ENCODE measurements at places on chromosomes 1 and 21. TPM values are rescaled to one million over a fixed set of nuclear protein-coding genes. Genes with fewer than 3 reads are reported as not detected.
A peak's percentile ranks its signal among the peaks of the same experiment; 100 is the strongest.

- DNase-seq: no peak
- H3K27me3 ChIP-seq: no peaks in the 10 kb centered on the region
- H3K4me3 ChIP-seq: no peak overlapping the region
- no peaks in the 10 kb centered on the region for H3K36me3 ChIP-seq
- H3K27ac ChIP-seq: no peak overlapping the region
Measured at GRCh38 chr1:61501971-61502916, 222.7 kb downstream of the TM2D1 start.

DNA sequence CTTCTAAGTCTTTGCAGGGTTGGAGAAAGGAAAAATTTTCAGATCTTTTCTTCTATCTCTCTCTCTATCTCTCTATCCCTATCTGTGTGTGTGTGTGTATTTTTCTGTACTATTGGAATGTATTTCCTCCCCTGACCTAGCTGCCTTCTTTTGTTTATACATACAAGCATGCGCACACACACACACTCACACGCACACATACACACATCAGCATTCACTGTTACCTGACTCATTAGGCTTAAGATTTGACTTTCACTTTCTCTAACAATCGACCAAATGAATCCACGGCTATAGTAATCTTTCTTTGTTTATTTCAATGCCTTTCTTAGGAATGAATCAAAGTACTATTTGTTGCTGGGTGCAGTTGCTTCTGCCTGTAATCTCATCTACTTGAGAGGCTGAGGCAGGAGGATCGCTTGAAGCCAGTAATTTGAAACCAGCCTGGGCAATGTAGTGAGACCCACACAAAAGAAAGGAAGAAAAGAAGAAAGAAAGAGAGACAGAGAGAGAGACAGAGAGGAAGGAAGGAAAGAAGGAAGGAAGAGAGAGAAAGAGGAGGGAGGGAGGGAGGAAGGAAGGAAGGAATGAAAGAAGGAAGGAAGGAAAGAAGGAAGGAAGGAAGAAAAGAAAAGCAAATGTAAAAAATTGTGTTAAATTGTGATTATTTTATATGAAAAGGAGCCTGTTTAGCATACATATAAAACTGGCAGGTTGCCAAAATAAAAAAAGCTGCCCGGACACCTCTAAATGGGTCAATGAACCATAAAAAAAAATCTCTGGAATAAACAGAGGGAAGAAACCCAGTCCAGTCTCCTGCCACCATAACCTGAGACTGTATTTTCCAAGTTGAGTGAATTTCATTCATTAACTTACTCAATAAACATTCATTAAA, 206.8 kb downstream of the ZNF326 start:
- no peaks in the 10 kb centered on the region for H3K27me3 ChIP-seq
- no peaks in the 10 kb centered on the region for H3K36me3 ChIP-seq
- no peak overlapping the region for H3K4me3 ChIP-seq
- H3K27ac ChIP-seq: peak overlapping the region; percentile 47
- DNase-seq: no peak

GRCh38 chr21:28773036-28773435, 219.6 kb downstream of the LTN1 start:
- no peak for DNase-seq
- H3K27me3 ChIP-seq: no peaks in the 10 kb centered on the region

- no peak overlapping the region for H3K27ac ChIP-seq
- DNase-seq: no peak
- H3K27me3 ChIP-seq: no peaks in the 10 kb centered on the region
- H3K4me1 ChIP-seq: no peaks in the 10 kb centered on the region
Measured at GRCh38 chr1:169785267-169785666, 9.4 kb downstream of the METTL18 start.

DNA sequence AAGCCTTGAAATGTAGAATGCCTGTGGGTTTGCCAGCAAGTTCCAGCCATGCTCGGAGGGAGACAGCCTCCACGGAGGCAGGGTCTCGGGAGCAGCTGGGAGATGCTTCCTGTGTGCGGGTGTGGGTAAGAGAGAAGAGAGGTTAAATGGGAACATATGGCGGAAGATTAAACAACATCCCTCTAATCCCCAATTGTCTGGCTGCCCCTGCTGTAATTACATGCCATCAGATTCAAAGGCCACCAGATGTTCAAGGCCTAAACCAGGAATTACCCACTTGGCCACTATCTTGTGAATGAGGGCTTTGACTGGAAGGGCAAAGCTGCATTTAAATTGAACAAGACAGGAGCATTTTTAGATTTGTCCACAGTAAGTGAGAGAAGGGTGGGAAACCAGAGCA, 81.4 kb upstream of the BACE2 start:
- no peaks in the 10 kb centered on the region for H3K36me3 ChIP-seq
- H3K4me1 ChIP-seq: no peaks in the 10 kb centered on the region
- H3K4me3 ChIP-seq: no peak overlapping the region
- DNase-seq: no peak
- no peaks in the 10 kb centered on the region for H3K27me3 ChIP-seq
- H3K27ac ChIP-seq: no peak overlapping the region

CACYBP gene
- total RNA-seq: 66.9 TPM

DNA sequence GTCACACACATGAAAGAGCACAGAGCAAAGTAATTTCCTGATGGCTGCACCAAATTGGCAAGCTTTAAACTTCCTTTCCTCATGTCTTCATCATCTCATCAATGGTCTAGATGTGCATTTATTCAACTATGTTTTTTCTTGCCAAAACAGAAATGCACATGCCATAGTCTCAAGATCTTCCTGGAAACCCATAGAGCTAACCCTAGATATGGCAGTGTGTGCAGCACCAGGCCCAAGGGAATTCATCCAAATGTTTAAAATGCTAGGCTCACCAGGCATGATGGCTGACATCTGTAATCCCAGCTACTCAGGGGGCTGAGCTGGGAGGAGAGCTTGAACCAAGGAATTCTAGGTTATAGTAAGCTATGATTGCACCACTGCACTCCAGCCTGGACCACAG, 31.2 kb upstream of the PALMD start:
- no peak for DNase-seq
- H3K27ac ChIP-seq: no peak overlapping the region
- no peak overlapping the region for H3K4me3 ChIP-seq

DNA sequence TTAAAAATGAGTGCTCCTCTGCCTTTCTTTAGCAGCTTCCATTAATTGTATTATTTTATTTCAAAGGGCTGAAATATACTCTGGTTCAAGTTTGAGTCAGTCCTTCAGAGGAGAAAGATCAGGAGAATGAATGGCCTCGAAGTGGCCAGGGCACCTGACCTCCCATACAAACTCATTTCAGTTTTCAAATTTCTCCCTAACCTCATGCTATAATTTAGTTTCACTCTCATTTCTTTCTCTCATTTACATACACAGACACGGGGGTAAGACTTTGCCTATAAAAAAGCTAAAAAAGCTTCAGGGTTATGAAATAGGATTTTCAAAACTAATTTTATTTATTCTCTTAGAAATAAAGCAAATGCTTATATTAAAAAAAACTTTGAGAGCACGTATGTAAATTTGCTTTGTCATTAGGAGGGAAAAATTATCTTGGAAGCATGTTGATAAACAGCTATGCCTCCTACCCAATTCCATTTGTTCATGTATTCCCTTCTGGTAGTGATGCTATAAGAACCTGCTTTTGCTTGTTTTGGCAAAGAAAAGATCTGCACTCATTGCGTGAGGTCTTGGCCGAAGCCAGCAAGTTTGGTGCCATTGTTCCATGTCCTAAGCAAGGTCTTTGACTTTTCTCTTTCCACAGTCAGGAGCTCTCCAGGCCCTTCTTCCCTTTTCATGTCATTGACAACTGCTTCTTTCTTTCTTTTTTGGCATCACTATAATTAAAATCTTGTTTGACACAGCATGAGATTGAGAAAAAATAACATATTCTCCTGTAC, 80.4 kb upstream of the LRRC53 start:
- no peaks in the 10 kb centered on the region for H3K4me1 ChIP-seq
- DNase-seq: no peak
- H3K4me3 ChIP-seq: no peak overlapping the region
- no peak overlapping the region for H3K27ac ChIP-seq
- no peaks in the 10 kb centered on the region for H3K36me3 ChIP-seq

- H3K27me3 ChIP-seq: no peaks in the 10 kb centered on the region
- no peak for DNase-seq
- no peaks in the 10 kb centered on the region for H3K4me1 ChIP-seq
- no peaks in the 10 kb centered on the region for H3K36me3 ChIP-seq
- no peak overlapping the region for H3K4me3 ChIP-seq
- H3K27ac ChIP-seq: no peak overlapping the region
Measured at GRCh38 chr1:232593717-232594502, 36.0 kb downstream of the SIPA1L2 start.

GRCh38 chr1:117660271-117660965, 54.6 kb downstream of the TENT5C start:
- H3K4me3 ChIP-seq: no peak overlapping the region
- H3K4me1 ChIP-seq: peaks cover 5% of the 10 kb centered on the region
- H3K27me3 ChIP-seq: no peaks in the 10 kb centered on the region
- DNase-seq: no peak

DNA sequence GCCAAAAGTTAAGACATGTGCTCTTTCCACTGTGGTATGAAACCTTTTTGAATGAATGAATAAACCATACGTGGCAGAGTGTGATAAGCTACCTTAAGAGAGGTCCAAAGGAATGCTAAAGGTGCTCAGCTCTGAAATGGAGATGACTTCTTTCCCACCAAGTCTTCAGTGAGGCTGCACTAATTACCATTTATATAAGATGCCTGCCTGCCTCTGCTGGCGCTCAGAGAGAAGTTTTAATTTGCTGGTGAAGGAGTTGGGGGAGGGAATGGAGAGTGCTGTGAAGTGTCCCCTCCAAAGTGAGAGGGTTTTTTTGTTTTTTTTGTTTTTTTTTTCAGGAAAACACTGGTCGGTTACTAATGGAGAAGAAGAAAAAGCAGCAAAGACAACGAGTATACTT, 559.0 kb downstream of the OMA1 start:
- no peaks in the 10 kb centered on the region for H3K4me1 ChIP-seq
- no peaks in the 10 kb centered on the region for H3K36me3 ChIP-seq
- no peak overlapping the region for H3K27ac ChIP-seq

DNA sequence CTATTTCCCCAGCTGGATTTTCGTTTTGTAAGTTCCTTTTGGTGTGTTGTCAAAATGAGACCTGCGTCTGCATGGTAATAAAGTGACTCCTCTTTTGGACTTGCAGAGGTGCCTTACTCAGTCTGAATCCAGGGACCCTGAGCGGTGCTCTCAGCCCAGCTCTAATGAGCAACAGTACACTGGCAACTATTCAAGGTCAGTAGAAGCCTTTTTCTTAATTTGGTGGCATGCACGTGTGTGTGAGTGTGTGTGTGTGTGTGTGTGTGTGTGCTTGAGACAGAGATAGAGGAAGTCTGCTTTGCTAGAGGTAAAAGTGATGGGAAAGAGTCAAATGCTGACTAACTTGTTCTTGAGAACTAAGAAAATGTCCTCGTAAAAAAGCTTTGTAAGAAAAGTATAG, 105.4 kb downstream of the CD247 start:
- no peak overlapping the region for H3K27ac ChIP-seq
- H3K36me3 ChIP-seq: no peaks in the 10 kb centered on the region
- H3K4me3 ChIP-seq: no peak overlapping the region
- no peak for DNase-seq
- H3K27me3 ChIP-seq: no peaks in the 10 kb centered on the region
- no peaks in the 10 kb centered on the region for H3K4me1 ChIP-seq

DNA sequence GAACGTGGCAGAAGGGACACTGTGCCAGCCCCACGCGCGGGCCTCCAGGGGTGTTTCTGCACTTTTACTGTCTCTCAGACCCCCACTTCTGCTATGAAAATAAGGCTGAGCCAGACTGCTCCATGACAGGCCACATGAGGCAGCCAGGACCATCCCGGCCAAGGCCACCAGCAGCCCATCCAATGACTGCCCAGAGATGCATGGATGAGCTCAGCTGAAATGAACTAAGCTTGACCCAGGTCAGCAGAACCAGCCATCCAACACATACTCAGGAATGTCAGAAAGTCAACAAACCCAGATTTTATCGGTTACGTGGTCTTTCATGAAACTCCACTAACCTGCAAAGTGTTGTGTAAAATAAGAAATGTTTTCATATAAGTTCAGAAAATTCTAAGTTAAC, 51.2 kb downstream of the CCDC185 start:
- no peak for DNase-seq
- no peaks in the 10 kb centered on the region for H3K4me1 ChIP-seq
- H3K36me3 ChIP-seq: no peaks in the 10 kb centered on the region
- no peak overlapping the region for H3K27ac ChIP-seq
- H3K4me3 ChIP-seq: no peak overlapping the region

DNA sequence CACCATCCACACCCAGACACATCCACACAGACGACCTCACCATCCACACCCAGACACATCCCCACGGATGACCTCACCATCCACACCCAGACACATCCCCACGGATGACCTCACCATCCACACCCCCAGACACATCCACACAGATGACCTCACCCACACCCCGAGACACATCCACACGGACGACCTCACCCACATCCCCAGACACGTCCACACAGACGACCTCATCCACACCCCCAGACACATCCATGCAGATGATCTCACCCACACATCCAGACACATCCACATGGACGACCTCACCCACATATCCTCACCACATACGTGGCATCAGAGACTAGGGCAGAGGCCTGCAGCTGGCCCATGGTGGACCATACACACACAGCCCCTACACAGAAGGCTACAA, 14.7 kb upstream of the FABP3 start:
- no peak for DNase-seq
- no peak overlapping the region for H3K4me3 ChIP-seq
- H3K27ac ChIP-seq: no peak overlapping the region
- no peaks in the 10 kb centered on the region for H3K4me1 ChIP-seq

- H3K27ac ChIP-seq: no peak overlapping the region
- no peak overlapping the region for H3K4me3 ChIP-seq
- peaks cover 6% of the 10 kb centered on the region for H3K36me3 ChIP-seq
- no peaks in the 10 kb centered on the region for H3K4me1 ChIP-seq
- no peaks in the 10 kb centered on the region for H3K27me3 ChIP-seq
- DNase-seq: no peak
Measured at GRCh38 chr1:43436371-43436770, 17.4 kb downstream of the HYI start.

DNA sequence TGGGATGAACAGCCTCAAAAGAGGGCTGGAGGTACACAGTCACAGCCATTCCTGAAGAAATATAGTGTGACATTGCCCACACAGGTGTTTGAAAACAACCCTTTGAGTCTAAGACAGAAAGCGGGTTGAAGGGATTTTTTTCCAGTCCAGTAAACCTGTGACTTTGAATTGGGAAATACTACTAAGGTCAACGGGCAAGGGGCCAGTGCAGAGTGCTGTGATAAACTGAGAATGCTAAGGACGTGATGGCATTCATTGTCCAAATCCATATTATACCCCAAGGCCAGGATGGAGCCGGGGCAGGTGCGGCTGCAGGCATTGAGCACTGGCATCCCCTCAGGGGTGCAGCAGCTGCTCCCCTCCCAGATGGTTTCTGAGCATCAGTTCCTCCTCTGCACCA, 36.6 kb downstream of the KIAA0040 start:
- no peaks in the 10 kb centered on the region for H3K4me1 ChIP-seq
- H3K4me3 ChIP-seq: no peak overlapping the region
- no peaks in the 10 kb centered on the region for H3K27me3 ChIP-seq

CYYR1 gene
- 1.6 TPM for total RNA-seq

Data from colonic mucosa (tissue), 4 donors.